Renal cortex interstitium (tissue), 15 donors: ENCODE measurements at places on chromosomes 11 and 22. TPM values are rescaled to one million over a fixed set of nuclear protein-coding genes. Genes with fewer than 3 reads are reported as not detected.

The BDNF gene
- polyA plus RNA-seq, result 1.9 TPM

DNA sequence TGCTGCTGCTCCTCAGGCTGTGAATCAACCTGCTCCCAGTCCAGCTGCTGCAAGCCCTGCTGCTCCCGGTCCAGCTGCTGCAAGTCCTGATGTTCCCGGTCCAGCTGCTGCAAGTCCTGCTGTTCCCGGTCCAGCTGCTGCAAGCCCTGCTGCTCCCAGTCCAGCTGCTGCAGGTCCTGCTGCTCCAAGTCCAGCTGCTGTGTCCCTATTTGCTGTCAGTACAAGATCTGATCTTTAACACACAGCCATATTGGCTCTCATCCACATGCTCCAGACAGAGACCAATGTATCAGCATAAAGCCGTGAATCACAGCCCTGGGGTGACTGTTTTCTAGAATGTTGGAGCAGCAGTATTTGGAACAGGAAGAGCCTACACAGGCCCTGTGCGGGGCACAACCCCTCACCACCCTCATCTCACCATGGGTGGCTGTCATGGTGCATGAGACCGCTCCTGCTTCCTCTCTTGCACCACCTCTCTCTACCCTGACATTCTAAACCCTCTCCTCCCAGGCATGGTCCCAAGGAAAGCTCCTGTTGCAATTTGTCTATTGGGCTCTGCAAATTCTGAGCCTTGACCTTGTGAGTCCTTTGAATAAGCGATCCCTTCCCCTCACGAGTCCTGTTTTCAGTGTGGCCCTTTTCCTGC lies 3.5 kb downstream of the KRTAP5-10 start:
- DNase-seq, result no peak

DNA sequence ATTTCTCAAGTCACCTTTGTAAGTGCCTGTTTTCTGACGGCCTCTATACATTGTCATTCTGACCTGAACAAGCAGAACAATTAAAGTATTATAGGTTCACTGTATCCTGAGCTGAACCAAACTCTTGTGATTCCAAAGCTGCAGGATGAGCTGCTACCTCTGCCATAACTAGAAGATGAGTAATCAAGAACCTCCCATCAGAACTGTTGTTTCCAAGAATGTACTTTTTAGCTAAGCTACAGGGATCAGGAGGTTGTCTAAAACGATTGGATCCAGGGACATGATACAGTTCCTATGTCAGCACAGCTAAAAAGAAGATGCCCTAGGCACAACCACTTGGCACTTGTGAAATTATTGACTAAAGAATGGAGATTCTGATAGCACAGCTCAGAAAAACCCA lies 288.4 kb upstream of the CCDC90B start:
- DNase-seq, result no peak

The HBG1 gene
- 877 TPM for polyA plus RNA-seq

DNA sequence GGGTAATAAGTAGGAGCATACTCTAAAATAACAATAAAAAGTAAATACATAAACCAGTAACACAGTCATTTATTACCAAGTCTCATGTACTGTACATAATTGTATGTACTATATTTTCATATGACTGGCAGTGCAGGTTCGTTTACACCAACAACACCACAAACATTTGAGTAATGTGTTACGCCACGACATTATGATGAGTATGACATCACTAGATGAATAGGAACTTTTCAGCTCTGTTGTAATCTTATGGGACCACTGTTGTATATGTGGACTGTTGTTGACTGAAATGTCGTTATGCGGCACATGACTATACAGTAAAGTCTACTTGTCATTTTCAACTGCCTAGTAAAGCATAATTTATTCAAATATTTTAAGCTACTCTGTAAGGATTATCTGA lies 18.6 kb downstream of the KIF18A start:
- DNase-seq, result no peak

DNA sequence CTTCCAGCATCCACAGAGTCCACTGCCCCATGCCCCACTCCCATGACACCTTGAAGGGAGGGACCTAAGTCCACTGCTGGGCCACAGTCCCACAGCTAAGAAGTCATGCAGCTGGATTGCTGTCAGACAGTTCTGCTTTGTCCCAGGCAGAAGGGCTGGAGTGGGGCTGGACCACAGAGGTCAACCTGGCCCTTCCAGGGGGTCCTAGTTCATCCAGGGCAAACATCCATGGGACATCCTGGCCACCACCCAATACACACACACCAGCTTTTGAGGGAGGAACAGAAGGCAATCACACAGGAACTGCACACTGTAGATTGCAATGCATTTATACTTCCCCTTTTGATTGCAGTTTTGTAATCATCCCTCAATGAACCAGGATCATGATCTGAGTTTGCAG lies 11.3 kb upstream of the APOL4 start:
- DNase-seq, result no peak

The APOBEC3H gene
- polyA plus RNA-seq, result not detected

GRCh38 chr22:22974156-22974555 lies 86.5 kb downstream of the IGLL5 start:
- DNase-seq, result no peak

The LRRC56 gene
- 2.9 TPM for polyA plus RNA-seq

- DNase-seq, result no peak
These were observed 5.9 kb upstream of the SYCE3 start for GRCh38 chr22:50568626-50569025.

The BRSK2 gene
- polyA plus RNA-seq, result 1.4 TPM

DNA sequence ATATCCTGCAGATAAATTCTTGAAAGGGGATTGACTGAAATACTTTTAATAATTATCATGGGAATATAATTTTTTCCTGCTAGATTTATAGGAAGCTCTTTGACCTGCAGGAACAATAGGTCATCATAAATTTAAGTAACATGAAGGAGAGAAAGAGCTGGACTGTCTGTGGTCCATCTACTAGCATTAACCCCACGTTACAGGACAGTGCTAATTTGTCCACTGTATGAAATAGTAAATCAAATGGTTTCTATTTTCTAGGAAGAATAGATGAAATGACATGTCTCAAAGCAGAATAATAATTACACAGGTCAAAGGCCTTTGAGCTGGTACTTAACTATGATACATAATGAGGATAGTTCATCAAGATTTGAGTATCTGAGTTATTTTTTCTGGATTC lies 825.4 kb upstream of the CNTN5 start:
- no peak for DNase-seq

The LRRC10B gene
- polyA plus RNA-seq, result 1.1 TPM

DNA sequence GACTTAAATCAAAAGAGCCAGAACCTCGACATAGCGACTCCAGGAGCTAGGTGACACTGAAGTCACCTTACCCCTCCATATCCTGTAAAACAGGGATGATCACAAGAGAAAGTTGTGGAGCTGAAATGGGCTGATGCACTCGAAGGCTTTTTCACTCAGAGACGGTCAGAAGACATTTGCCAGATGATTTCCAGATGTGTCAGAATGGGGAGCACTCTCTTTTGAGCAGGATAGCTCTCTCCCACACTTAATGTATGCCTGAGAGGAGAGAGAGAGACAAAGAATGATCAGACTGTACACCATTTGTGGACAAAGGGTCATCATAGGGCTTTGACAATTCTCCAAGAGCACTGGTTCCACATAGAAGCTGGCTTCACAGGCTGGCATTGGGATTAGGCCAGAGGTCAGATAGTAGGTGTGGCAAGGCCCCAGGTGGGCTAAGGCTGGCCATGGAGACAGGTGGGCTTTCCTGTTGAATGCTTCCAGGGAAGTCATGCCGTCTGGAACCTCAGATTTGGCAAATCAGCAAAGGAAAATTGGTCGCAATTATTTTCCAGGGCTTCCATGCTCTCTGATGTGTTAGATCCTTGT lies 42.3 kb upstream of the ETS1 start:
- DNase-seq, result no peak

The MS4A12 gene
- polyA plus RNA-seq, result not detected

GRCh38 chr22:29617922-29618629 lies 14.6 kb downstream of the NF2 start:
- peak; percentile 77 for DNase-seq

GRCh38 chr22:20957102-20957682 lies 9.9 kb upstream of the AIFM3 start:
- DNase-seq, result no peak

GRCh38 chr22:33022231-33022630 lies 36.0 kb downstream of the SYN3 start:
- no peak for DNase-seq

The OR52N4 gene
- not detected for polyA plus RNA-seq

DNA sequence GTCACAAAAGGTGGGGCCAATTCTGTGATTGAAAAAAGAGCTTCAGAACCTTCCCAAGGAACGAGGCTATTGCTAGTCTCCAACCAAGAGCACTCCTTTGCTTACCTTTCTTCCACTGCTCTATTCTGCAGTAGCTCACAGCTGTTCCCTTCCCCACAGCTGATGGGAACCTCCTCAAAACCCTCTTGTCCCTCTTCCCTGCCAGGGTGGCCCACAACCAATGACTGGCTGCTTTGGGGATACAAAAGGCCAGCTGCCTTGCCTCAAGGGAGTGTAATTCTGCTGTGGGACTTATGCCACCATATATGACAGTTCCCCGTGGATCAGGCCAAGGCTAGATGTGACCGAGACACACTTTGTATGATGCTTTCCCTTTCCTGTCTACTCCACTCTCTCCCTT lies 15.0 kb downstream of the KCNE3 start:
- DNase-seq, result no peak

The CPT1B gene
- 12.7 TPM for polyA plus RNA-seq

DNA sequence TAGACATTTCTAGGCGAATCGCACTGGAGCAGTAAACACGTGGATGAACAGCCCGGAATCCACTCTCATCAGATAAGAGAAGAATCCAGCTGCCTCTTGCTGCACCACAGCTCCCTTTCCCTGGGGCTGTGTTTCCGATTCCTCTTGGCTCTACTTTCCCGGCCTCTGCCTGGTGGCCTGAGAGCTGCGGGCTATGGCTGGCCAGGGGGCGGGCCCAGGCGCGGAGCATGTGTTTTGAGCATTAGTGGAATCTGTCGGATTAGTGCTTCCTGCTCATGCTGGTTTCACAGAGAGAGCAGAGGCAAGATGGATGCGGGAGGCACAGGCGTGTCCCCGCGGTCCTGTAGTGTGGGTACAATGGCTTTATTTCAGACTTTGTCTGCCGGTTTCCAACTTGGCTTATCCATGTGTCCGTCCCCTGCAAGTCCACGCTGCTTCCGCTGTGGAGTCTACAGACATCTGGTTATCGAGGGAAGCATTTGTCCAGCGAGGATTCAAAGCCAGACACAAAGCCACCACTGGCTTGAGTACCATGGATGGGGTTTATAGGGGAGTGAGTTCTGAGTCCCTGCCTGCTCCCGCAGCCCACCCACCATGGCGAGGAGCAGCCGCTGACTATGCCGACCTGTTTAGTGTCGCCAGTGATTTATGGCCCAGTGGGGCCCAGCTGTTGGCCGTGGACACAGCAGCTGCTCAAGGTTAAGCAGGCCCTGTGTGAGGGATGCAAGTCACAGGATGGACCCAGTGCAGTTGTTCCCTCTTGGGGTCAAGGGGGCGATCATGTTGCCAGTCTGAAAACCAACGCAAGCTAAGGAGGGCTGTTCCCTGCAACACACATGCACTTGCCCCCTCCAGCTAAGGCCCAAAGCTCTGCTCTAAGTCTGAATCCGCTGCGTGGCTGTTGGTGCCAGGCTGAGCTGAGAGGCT lies 43.3 kb upstream of the EP300 start:
- peak; percentile 72 for DNase-seq

GRCh38 chr11:69774354-69775162 lies 583 bp downstream of the FGF4 start:
- no peak for DNase-seq

DNA sequence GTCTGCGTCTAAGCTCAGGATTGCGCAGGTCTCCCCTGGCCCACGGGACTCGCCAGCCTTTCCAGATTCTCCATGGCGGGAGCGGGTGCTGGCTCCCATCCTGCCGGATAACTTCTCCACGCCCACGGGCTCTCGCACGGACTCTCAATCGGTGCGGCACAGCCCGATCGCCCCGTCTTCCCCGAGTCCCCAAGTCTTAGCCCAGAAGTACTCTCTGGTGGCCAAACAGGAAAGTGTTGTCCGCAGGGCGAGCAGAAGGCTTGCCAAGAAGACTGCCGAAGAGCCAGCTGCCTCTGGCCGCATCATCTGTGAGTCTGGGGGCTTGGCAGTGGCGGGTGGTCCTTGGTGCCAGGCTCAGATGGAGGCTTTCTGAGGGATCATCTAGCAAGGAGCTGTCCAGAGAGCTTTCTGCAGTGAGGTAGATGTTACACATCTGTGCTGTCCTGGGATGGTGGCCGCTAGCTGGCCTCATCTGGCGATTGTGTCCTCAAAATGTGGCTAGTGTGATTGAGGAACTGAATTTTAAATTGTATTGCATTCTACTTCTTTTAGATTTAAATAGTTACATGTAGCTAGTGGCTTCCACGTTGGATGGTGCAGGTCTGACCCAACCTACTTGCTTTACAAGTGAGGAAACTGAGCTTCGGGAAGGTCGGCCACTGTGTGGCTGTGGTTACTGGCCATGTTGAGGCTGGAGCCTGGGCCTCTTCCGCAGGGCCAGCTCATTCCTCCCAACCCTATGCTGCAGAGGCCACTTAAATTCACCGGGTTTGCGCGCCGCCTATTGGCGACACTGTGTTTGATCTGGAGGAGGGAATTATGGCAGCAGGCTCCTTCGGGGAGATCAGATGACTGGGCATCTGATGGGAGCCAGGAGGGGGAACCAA lies 6.7 kb downstream of the INCENP start:
- DNase-seq, result no peak

The FBXO7 gene
- 117 TPM for polyA plus RNA-seq

The AQP11 gene
- polyA plus RNA-seq, result 4.6 TPM

The OR52K2 gene
- polyA plus RNA-seq, result not detected

- no peak for DNase-seq
These were observed 18.8 kb upstream of the MMP20 start for GRCh38 chr11:102643941-102644340.

The CHEK2 gene
- polyA plus RNA-seq, result 15.9 TPM

- no peak for DNase-seq
These were observed 18.8 kb downstream of the APOL4 start for GRCh38 chr22:36182857-36183256.

DNA sequence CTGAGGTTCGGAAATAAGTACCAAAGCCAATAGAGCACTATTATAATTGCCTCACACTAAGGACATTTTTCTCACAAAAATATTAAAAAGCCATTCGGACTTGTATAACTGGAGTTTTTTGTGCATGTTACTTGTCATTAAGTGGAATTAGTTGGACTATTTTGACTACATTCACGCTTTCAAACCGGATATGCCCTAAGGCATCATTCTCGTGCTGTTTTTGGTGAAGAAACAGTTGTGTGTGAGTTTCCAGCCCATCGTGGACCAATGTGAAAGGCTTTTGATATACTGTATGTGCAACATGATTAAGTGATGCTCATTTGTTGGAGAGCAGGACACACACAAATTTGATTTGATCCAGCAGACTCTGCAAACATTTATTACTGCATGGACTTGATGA lies 192.8 kb downstream of the PGR start:
- DNase-seq, result no peak
